GM23248 (cell line): ENCODE measurements at places on chromosomes 11 and 22.

- DNase-seq = no peak
Observed at GRCh38 chr11:26191193-26191592, 140.7 kb upstream of the ANO3 start.

- DNase-seq = no peak
Observed at GRCh38 chr11:66570079-66570849, 1.9 kb upstream of the CTSF start.

GRCh38 chr22:37148031-37148651, 1.6 kb downstream of the IL2RB start:
- DNase-seq = no peak

GRCh38 chr22:29053048-29053702, 8.5 kb downstream of the C22orf31 start:
- no peak for DNase-seq

DNA sequence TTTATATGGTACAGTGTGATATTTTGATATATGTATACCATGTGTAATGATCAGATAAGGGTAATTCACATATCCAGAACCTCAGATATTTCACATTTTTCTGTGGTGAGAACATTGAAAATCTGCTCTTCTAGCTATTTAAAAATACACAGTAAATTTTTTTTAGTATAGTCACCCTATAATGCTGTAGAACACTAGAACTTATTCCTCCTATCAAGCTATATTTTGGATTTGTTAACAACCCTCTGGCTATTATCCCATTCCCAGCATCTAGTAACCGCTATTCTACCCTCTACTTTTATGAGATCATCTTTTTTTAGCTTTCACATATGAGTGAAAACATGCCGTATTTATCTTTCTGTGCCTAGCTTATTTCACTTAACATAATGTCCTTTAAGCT, 65.5 kb upstream of the SYT9 start:
- DNase-seq = peak; percentile 16

GRCh38 chr11:63793161-63793560, 20.1 kb upstream of the SPINDOC start:
- no peak for DNase-seq

- no peak for DNase-seq
Observed at GRCh38 chr22:49015993-49016908, 811.4 kb downstream of the BRD1 start.

- no peak for DNase-seq
Observed at GRCh38 chr11:17864478-17864941, 129.9 kb downstream of the KCNC1 start.

- no peak for DNase-seq
Observed at GRCh38 chr11:64153812-64154211, 12.1 kb downstream of the MACROD1 start.

GRCh38 chr22:25749420-25750169, 7.6 kb downstream of the MYO18B start:
- no peak for DNase-seq

DNA sequence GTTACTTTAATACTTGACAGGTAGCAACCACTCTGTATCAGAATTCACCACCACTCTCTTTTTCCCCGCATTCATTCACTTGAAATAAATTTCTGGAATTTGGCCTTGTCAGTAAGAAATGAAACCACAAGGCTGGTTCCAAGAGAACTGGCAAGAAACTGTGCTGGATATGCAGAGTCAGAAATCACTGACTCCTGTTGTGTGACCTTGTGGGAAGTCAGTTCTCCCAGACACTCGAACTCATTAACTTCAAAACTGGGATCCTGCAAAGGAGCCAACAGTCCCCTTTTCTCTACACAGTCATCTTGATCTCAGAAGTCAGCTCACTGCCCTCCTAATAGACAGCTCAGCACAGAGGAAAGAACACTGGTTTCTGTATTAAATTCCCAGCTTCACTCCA, 142.7 kb downstream of the LRRC4C start:
- no peak for DNase-seq

GRCh38 chr11:130407978-130408377, 20.4 kb downstream of the ADAMTS8 start:
- peak; percentile 99 for DNase-seq

DNA sequence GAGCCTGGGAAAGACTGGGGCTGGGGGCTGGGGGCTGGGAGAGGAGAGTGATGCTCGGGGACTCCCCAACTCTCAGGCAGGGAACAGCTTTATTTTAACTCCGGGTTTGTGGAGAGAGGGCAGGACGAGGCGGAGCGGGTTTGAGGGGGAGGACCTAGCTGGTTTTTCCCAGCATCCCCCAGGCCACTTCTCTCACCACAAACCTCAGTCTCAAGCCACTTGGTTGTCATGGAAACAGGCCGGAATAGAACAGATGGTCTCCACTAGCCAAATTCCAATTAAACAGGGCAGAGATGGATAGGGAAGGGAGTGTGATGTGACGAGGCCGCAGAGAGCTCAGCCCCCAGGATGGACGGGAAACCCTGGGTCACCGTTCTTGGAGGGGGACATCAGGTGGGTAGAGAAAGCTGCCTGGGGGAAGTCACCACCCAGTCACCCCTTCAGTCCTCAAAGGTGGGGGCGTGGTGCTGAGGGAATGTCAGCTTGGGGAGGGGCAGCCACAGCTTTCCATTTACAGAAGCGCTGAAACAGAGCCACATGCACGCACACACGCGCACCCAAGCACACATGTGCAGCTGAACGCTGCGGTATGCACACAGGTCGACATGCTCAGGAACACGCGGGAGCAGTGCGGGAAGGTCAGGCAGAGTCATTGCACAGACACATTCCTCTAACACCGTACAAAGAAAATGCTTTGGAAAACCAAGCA, 19.2 kb downstream of the NECTIN1 start:
- no peak for DNase-seq

- peak; percentile 79 for DNase-seq
Observed at GRCh38 chr11:19742588-19743292, 30.1 kb downstream of the NAV2 start.

DNA sequence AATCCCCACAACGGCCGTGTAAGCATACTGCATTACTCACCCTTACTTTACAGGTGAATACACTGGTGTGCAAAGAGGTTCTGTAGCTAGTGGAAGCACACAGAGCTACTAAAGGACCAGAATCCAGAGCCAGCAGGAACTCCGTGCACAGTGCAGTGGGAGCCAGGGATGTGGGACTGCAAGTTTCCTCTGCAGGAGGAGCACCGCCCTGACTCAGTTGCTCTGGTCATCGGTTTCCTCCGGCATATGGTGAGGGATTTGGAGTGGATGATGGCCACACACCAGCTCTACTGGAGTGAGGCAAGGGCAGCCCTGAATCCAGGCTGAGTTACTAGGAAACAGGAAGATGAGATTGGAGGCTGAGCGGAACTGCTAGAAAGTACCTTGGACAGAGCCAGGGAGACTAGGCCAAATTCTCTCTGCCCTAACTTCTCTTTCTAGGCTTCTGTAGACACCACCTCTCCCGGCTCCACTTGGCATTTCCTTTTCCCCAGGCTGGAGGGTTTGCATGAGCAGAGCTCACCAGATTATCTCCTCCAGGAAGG, 18.2 kb upstream of the C22orf42 start:
- no peak for DNase-seq

DNA sequence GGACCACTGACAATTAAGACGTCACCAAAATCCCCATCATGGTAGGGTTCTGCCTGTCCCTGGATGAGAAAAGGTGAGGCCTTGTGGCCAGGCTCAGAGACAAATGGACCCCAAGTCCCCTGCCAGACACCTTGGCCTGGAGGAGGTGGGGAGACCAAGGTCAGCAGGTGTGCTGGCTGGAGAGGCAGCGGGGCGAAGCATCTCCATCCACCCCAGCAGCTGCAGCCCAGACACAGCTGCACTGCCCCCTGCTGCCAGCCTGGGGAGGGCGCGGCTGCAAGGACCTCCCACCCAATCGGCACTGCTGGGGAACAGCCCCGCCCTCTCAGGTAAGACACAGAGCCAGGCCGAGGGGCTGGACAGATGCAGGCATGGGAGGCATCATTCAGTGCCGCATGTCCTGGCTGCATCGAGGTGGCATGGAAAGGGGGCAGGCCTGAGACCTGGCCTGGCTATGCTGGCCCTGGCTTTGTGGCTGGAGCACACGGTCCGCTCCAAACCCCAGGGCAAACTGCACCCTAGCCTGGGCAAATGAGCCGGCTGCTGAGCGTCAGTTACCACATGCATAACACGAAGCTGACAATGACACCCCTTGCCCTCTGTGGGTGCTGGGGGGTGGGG, 12.2 kb upstream of the MFNG start:
- DNase-seq = no peak

DNA sequence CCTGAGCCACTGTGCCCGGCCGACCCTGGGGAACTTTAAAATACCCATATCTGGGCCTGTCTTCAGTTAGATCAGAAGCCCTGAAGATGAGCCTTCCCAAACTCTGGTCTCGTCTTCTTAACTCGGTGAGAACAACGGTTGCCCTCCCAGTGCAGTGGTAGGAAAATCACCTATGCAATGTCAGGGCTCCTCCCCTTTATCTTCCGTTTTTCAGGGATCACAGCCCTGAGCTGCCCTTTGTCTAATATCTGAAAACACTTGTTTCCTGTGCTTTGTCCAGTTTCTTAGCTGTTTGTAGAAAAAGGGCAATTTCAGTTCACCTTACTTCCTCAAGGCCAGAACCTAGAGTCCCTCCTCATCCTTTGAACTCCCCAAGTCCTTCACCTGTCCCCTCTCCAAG, 9.4 kb downstream of the DRAP1 start:
- DNase-seq = no peak

GRCh38 chr11:57456960-57457642, 3.2 kb upstream of the RTN4RL2 start:
- DNase-seq = peak; percentile 88

DNA sequence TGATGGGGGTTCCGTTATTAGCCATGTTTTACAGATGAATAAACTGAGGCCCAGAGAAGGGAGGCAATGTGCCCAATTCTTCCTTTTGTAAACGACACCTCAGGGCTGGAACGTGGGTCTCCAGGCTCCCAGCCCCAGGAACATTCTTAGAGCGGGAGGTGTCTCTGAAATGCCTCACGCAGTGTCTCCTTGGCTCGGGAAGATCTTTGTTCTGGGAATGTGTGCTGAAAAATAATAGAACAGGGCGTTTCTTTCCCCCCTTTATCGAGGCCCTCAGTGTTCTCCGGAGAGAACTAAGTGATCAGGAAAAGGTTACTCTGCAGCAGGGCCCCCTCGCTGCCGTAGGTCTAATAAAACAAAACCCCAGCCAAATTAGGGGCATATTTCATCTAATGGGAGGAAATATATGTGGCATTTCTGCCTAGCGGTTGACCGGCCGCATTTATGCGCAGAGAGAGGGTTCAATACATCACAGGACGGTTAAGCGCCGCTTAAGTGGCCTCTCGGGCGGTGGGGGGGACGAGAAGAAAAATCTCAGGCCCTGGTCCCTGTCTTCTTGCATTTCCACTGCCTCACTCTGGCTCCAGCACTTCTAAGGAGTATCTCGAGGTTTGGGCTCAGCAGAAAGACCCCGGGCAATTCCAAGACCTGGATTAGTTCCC, 564.3 kb downstream of the MN1 start:
- no peak for DNase-seq

- no peak for DNase-seq
Observed at GRCh38 chr11:71304045-71304444, 51.7 kb upstream of the SHANK2 start.

- DNase-seq = no peak
Observed at GRCh38 chr22:45647532-45648225, 24.0 kb upstream of the ATXN10 start.

- DNase-seq = no peak
Observed at GRCh38 chr11:7473717-7474116, 11.6 kb upstream of the OLFML1 start.
